ENCODE measurements at places on chromosomes 12 and 14. TPM values are rescaled to one million over a fixed set of nuclear protein-coding genes. Genes with fewer than 3 reads are reported as not detected.

The ZBTB25 gene
- total RNA-seq: 8.0 TPM

The ART4 gene
- total RNA-seq: under 0.01 TPM

The TRIM9 gene
- 0.18 TPM for total RNA-seq

The FAM90A1 gene
- total RNA-seq: under 0.01 TPM

The LRRK2 gene
- total RNA-seq: 4.8 TPM

The YAF2 gene
- 11.9 TPM for total RNA-seq

The EFS gene
- 3.1 TPM for total RNA-seq

The ANO4 gene
- 2.4 TPM for total RNA-seq

The NANOG gene
- total RNA-seq: not detected

The TAS2R43 gene
- total RNA-seq: 1.3 TPM

The GPR84 gene
- total RNA-seq: not detected

The SOAT2 gene
- not detected for total RNA-seq

The STAC3 gene
- 0.14 TPM for total RNA-seq

The KRT80 gene
- under 0.01 TPM for total RNA-seq

The CD27 gene
- total RNA-seq: 0.14 TPM

The MGP gene
- 8.0 TPM for total RNA-seq

The SYT1 gene
- 2.0 TPM for total RNA-seq

The CD163L1 gene
- 0.28 TPM for total RNA-seq

The DEGS2 gene
- 0.46 TPM for total RNA-seq

The EIF2S3B gene
- 16.2 TPM for total RNA-seq

The RHNO1 gene
- 14.9 TPM for total RNA-seq

The NEK9 gene
- 54.9 TPM for total RNA-seq

The CLEC4D gene
- total RNA-seq: not detected

The ACSS3 gene
- 22.3 TPM for total RNA-seq

The MRPS35 gene
- 40.7 TPM for total RNA-seq

The GLS2 gene
- total RNA-seq: not detected

The GALNT16 gene
- 0.85 TPM for total RNA-seq

The EPS8 gene
- 87.8 TPM for total RNA-seq

The RTN1 gene
- total RNA-seq: 1.6 TPM

The KRT1 gene
- total RNA-seq: not detected

The LRRC10 gene
- total RNA-seq: not detected

The MYO1A gene
- total RNA-seq: not detected

The GPRC5D gene
- not detected for total RNA-seq

The KRT77 gene
- not detected for total RNA-seq

The SYCP3 gene
- 0.14 TPM for total RNA-seq

The C14orf132 gene
- total RNA-seq: 13.5 TPM

The MYL6 gene
- 2,914 TPM for total RNA-seq

The ATXN7L3B gene
- 16.8 TPM for total RNA-seq

The KCNJ8 gene
- total RNA-seq: 19.8 TPM

The DPPA3 gene
- not detected for total RNA-seq

The KRT6B gene
- total RNA-seq: 0.18 TPM

The RNU4-1 gene
- total RNA-seq: under 0.01 TPM

The ITGA7 gene
- 1.8 TPM for total RNA-seq

The GNPNAT1 gene
- 18.3 TPM for total RNA-seq

The SERPINA10 gene
- total RNA-seq: not detected

The MAP3K9 gene
- total RNA-seq: 0.14 TPM
